Muscle of leg (tissue), 16 donors: ENCODE measurements at places on chromosomes 7 and 10. TPM values are rescaled to one million over a fixed set of nuclear protein-coding genes. Genes with fewer than 3 reads are reported as not detected.

The DOCK4 gene
- polyA plus RNA-seq: 9.7 TPM

The CLRN3 gene
- polyA plus RNA-seq: 0.82 TPM

The GPR146 gene
- 2.5 TPM for polyA plus RNA-seq

- H3K27me3 ChIP-seq: no peaks in the 10 kb centered on the region
- H3K4me3 ChIP-seq: no peak overlapping the region
- no peak for DNase-seq
These were observed 19.1 kb upstream of the AKR1B1 start for GRCh38 chr7:134477954-134478353.

The PPP1R17 gene
- not detected for polyA plus RNA-seq

The ADRA2A gene
- 2.6 TPM for polyA plus RNA-seq

The FEZF1 gene
- polyA plus RNA-seq: not detected

GRCh38 chr7:112060625-112061024, 145.6 kb downstream of the DOCK4 start:
- no peaks in the 10 kb centered on the region for H3K4me1 ChIP-seq
- H3K36me3 ChIP-seq: no peaks in the 10 kb centered on the region
- no peaks in the 10 kb centered on the region for H3K27me3 ChIP-seq
- H3K4me3 ChIP-seq: no peak overlapping the region
- no peak overlapping the region for H3K27ac ChIP-seq

DNA sequence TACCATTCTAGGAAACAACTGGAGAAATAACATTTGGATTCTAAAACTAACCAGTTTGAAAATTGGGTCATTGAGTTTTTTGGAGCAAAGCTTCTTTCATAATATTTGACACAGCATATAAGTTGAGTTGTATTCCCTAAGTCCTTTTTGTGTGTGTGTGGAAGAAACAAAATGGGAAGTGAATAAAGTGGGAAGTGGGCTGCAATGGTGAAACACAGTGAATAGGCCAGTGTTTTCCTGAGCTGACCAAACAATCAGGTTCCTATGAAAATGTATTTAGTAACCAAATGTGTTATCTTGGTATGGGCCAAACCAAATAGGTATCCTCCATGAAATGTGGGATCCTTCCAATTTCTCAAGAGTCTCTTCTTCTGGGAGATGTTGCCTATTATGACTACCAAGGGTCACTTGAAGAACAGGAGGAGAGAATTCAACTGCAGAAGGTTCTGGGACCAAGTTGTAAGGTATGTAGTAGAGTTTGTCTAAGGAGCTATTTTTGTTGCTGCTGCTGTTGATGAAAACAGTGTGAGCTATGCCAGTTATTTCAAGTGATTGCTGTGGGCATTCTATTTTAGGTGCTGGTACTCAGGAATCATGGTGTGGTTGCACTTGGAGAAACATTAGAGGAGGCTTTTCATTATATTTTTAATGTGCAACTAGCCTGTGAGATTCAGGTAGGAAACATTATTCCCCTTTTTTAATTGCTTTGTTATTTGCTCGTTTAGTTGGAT, 88.3 kb upstream of the MXI1 start:
- no peaks in the 10 kb centered on the region for H3K27me3 ChIP-seq
- H3K36me3 ChIP-seq: peaks cover 18% of the 10 kb centered on the region

The HOXA3 gene
- polyA plus RNA-seq: 11.8 TPM

DNA sequence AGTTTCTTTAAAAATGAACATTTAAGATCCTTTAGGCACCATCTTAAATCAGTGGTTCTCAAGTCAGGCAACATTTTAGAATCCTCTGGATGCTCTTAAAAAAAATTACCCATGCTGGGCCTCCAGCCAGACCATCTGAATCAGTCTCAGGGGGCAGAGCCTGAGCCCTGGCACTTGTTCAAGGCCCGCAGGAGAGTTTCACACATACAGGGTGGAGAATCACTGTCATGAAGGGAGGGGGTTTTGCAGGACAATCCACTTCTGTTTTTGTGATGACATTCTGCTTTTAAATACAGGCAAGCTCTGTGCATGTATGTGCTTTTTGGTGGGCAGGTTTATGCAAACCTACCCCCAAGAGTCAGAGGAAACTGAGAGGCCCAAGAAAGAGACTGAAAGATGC, 268.6 kb downstream of the SEC23IP start:
- no peak for DNase-seq
- H3K27me3 ChIP-seq: no peaks in the 10 kb centered on the region
- no peak overlapping the region for H3K4me3 ChIP-seq
- no peaks in the 10 kb centered on the region for H3K36me3 ChIP-seq

GRCh38 chr7:155551785-155552611, 5.6 kb upstream of the CNPY1 start:
- no peaks in the 10 kb centered on the region for H3K36me3 ChIP-seq
- H3K4me3 ChIP-seq: no peak overlapping the region
- peaks cover 9% of the 10 kb centered on the region for H3K27me3 ChIP-seq
- peaks cover 4% of the 10 kb centered on the region for H3K4me1 ChIP-seq
- no peak overlapping the region for H3K27ac ChIP-seq
- no peak for DNase-seq

- no peaks in the 10 kb centered on the region for H3K4me1 ChIP-seq
- no peaks in the 10 kb centered on the region for H3K36me3 ChIP-seq
- no peak overlapping the region for H3K4me3 ChIP-seq
- H3K27me3 ChIP-seq: no peaks in the 10 kb centered on the region
These were observed 121.4 kb downstream of the RNF133 start for GRCh38 chr7:122577449-122578003.

- H3K4me1 ChIP-seq: no peaks in the 10 kb centered on the region
- no peak for DNase-seq
- no peak overlapping the region for H3K27ac ChIP-seq
- no peak overlapping the region for H3K4me3 ChIP-seq
These were observed 31.6 kb upstream of the KNDC1 start for GRCh38 chr10:133128126-133129070.

DNA sequence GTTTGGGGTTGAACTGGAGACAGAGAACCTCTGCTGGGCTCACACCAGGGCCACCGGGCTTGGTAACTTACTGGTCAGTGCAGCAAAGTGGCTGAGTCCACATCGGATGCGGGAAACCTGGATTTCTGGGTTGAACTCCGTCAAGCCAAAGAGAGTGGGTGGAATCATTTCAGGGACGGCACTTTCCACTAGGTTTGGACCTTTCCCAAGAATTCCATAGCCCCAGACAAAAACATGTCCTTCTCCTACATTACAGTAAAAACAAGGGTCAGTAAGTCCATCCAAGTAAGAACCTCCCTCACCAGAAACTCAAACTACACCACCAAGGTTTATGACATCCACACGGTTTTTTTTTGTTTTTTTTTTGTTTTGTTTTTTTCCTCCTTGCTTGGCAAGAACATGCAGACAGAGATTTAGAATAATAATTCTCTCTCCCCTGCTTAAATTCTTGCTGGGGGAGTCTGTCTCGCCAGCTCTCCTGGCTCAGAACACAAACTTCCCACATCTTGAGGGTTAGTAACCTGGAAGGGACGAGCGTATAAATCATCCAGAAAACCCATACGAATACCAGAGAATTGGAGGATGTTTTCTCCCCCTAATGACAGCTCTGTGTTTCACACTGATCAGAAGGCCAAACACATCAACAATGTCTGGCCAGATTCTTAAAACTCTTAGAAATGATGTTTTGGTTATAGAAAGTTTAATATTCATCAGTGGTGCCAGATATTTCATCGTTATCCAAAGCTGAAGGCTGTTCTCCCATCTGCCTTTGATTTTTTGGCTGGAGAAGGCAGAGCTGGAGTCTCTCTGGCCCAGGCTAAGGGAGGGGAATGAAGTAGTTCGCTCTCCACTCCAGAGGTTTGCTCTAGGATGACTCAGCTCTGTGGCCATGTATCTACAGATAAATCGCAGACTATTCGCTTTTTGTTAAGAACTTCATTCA, 17.5 kb downstream of the RCC1L start:
- H3K36me3 ChIP-seq: peaks cover 84% of the 10 kb centered on the region
- H3K4me3 ChIP-seq: no peak overlapping the region
- H3K27me3 ChIP-seq: no peaks in the 10 kb centered on the region
- peak overlapping the region; percentile 42 for H3K27ac ChIP-seq
- peaks cover 4% of the 10 kb centered on the region for H3K4me1 ChIP-seq

DNA sequence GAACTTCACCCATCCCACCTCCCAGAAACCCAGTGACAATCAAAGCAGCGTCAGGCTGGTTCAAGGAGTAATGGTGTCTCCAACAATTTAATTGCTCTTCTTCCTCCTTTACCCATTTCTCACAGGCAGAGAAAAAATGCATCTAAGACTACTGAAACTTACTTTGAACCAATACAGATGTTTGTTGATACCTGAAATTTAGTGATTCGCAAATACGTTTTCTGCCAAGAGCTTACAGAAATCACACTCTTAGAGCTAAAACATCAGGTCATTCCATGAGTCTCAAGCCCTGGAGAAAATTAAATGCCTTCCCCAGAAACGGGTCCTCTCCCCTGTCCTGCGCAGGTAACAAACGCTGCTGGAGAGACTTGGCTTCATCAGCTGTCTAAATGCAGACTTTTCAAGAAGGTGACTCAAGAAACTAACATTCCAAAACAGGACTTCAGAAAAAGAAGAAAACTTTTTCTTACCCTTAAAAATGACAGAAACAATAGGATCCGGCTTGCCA, 443 bp downstream of the MYOF start:
- no peaks in the 10 kb centered on the region for H3K36me3 ChIP-seq
- peaks cover 8% of the 10 kb centered on the region for H3K4me1 ChIP-seq
- H3K27me3 ChIP-seq: no peaks in the 10 kb centered on the region
- H3K4me3 ChIP-seq: peak overlapping the region; percentile 67

DNA sequence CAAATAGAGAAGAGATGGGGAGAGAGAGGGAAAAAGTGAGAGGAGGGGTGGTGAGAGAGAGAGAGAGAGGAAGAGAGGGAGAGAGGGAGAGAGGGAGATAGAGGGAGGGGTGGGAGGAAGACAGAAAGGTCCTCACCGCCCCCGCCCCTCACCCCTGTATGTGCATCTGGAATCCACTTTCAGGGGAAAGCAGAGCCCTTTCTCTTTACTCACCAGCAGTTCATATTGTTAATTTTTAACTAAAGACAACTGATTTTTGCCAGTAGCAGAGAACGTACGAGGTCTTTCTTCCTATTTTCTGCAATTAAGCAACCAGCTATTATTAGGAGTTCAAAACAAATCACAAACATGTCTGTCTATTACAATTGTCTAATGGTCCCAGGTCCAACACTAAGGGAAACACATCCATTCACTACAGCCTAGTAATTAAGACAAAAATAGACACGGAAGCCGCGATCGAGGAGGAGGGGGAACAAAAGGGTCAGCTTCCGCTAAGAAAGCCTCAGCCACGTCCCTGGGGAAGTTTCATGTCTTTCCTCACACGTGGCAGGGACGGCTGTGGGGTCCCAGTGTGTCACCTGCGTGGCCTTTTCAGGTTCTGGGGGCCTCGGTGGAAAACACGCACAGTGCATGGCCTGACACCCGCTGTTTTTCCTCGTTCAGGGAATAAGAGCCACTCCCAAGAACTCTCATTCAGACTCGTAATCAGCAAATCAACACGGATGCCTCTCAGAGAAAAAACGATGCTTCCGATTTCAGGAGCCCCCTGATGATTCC, 572.0 kb downstream of the PTPRN2 start:
- peak overlapping the region; percentile 32 for H3K27ac ChIP-seq
- H3K27me3 ChIP-seq: no peaks in the 10 kb centered on the region
- DNase-seq: peak; percentile 60
- H3K36me3 ChIP-seq: no peaks in the 10 kb centered on the region
- H3K4me1 ChIP-seq: peaks cover 32% of the 10 kb centered on the region
